Tongue (tissue), 3 donors: ENCODE measurements at places on chromosomes 12 and 14. TPM values are rescaled to one million over a fixed set of nuclear protein-coding genes. Genes with fewer than 3 reads are reported as not detected.
A peak's percentile ranks its signal among the peaks of the same experiment; 100 is the strongest.

- no peak for DNase-seq
Observed at GRCh38 chr12:83933615-83934014, 979.0 kb downstream of the SLC6A15 start.

- DNase-seq, result peak; percentile 41
Observed at GRCh38 chr14:100049220-100049619, 16.0 kb upstream of the EVL start.

- DNase-seq, result no peak
Observed at GRCh38 chr14:87170179-87170578, 822.8 kb downstream of the GALC start.

DNA sequence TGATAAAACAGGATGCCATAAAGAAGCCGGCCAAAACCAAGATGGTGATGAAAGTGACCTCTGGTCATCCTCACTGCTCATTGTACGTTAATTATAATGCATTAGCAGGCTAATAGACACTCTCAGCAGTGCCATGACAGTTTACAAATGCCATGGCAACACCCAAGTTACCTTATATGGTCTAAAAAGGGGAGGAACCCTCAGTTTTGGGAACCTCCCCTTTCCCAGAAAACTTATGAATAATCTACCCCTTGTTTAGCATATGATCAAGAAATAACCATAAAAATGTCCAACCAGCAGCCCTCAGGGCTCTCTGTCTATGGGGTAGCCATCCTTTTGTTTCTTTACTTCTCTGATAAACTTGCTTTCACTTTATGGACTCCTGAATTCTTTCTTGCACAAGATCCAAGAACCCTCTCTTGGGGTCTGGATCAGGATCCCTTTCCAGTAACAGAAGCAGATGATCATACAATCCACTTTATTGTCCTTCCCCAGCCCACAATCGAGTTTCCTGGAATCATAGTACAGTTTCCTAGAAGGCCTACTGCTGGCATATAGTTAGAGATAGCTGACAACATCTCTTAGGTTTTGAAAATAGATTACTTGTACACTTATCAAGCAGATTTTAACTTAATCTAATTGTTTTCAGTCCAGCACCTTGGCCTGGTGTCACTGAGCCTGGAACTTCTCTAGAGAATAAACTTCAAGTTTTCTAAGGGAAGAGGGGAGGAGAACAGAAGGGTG is 266.7 kb upstream of the HMGA2 start:
- no peak for DNase-seq

DNA sequence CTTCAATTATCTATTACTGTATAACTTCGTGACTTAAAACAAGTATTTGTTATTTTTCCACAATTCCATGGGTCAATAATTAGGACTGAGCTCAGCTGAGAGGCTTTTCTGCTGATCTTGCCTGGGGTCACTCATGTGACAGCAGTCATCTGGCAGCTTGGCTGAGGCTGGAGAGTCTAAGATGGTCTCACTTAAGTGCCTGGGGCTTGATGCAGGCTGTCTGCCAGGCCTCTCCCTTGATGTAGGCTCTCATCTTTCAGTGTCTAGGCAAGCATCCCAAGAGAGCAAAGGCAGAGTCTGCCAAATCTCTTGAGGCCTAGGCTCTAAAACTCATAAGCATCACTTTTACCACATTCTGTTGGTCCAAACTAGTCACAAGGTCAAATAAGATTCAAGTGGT is 93.2 kb downstream of the NKX2-1 start:
- no peak for DNase-seq

GRCh38 chr12:132432721-132433577 is 57.0 kb upstream of the FBRSL1 start:
- DNase-seq, result peak; percentile 98

- no peak for DNase-seq
Observed at GRCh38 chr12:13875744-13876143, 105.7 kb downstream of the GRIN2B start.

DNA sequence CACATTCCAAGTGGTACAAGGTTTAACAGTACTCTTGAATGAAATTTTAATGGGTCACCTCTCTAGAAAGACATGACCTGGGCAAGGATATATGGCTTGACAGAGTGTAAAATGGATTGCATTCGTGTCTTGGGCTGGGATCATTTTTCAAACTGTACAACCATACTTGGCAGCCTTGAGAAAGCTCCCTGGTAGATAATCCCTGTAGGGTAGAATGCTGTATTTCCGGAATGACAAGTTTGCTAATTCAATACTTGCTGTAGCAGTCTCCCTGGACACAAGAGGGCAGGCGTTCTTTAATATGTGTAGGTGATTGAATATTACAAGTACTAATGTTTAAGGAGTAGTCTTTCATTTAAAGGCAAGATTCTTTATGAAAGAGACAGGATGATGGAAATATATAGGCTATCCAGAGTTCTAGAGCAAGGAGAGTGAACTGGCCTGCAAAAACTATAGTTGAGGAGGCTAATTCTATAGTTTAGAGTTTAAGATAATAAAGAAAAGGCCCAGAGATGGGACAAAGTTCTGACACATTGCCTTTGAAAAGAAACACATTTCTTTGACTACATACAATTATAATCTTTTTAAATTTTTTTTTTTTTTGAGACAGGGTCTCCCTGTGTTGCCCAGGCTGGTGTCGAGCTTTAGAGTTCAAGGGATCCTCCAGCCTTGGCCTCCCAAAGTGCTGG is 53.4 kb downstream of the PLBD1 start:
- peak; percentile 71 for DNase-seq

- DNase-seq, result peak; percentile 64
Observed at GRCh38 chr12:118645219-118645618, 268.9 kb downstream of the SUDS3 start.

DNA sequence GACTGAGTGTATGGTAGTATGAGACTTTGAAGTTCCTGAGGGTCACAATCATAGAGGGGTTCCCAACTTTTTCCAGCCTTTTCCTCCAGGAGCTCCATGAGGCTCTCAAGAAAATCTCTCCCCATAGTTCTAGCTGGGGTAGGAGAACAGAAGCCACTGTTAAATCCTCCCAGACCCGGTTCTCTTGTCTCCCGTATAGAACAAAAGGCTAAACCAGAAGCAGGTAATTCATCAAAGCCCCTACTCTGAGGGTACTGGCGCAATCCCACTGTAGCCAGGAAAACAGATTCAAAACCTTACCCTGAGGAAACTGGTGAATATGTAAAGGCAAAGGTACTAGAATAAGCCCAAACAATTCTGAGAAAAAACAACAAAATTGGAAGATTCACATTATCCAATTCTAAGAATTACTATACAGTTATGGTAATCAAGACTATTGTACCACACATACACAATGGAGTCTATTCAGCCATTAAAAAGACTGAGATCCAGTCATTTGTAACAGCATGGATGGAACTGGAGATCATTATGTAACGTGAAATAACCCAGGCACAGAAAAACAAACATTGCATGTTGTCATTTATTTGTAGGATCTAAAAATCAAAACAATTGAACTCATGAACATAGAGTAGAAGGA is 20.5 kb downstream of the OR8S1 start:
- no peak for DNase-seq

GRCh38 chr12:110501399-110501751 is 536 bp downstream of the VPS29 start:
- peak; percentile 73 for DNase-seq

GRCh38 chr12:43221216-43221615 is 330.8 kb downstream of the ADAMTS20 start:
- no peak for DNase-seq

DNA sequence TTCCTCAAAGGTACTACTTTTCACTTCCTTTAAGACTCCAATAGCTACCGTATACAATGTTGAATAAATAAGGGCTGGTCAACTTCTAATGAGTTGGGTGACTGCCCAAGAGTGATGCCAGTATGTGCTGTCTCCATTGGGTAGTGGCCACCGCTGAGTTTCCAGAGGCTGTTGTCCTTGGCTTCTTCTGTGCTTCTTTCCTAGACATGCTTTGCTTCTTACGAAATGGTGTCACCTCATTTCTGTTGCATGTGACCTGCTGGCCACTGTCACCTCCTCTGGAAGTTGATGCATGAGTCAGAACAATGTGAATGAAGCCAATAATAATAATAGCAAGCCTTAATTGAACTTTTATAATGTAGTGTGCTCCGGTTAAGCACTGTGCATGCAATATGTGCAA is 7.5 kb upstream of the NID2 start:
- no peak for DNase-seq

DNA sequence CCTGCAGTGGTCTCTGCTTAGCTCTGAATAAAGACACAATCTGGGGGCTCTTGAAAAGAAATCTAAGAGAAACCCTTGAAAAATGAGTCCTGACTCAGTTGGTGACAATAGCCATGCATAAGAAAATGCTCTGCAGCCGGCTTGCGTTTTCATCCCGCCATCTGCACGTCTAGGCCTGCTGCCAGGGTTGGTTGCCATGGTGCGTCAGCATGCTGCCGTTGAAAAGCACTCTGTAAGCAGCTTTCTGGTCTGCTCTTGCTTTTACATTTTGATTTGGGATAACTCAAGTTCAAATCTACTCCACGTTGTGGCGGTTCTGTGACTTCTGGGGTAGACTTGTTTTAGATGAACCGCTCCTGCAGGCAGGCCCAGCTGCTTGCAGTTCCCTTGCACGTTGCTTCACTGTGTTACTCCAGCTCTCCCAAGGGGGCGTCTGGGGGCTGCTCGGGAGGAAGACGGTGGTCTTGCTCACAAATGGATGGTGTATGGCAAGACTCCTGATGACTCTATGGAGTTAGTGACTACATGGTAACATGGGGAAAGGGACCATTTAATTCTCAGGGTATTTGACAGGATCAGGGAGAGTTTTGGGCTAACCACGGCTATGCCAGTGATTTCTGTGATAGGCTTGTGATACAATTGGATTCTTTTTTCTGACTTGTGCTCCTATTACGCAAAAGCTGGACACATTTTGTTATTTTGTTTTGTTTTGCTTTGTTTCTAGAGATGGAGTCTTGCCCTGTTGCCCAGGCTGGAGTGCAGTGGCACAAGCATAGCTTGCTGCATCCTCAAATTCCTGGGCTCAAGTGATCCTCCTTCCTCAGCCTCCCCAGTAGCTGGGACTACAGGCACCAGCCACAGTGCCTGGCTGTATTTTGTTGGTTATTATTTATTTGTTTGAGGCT is 15.8 kb downstream of the WNT5B start:
- DNase-seq, result peak; percentile 95

GRCh38 chr12:84605983-84606382 is 306.6 kb downstream of the SLC6A15 start:
- no peak for DNase-seq

DNA sequence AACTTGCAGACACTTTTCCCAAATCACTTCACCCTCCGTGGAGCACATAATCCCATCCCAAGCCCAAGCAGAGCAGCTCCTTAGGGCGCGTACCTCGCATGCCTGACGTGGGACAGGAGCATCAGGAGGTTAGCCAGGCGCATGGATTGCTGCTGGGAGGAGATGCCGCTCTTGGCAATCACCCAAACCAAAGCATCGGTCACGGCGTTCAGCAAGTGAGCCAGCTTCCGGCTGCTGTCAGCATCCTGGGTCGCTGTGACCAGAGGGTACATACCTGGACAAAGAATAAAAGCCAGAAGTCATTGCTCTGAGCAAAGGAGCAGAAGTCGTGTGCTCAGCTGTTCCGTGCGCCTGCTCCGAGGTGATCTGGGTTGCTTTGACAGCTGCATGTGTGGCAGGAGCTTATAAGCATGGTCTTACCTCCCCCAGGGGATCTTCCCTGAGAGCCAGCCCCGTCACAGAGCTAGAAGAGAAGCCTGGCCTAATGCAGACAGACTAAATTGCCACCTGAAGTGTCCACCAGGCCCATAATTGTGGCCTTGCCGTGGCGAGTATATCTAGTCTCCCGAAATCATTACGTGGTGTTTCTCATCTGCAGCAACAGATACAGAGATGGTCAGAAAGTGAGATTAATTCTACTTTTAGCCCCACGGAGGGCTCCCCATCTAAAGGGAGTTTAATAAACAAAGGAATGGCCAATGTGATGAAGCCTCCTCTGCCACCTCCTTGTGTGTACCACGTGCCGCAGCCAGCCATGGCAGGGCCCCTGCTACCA is 59.1 kb downstream of the ESR2 start:
- DNase-seq, result peak; percentile 19

GRCh38 chr12:1594261-1595025 is at the start of gene FBXL14:
Gene FBXL14 (minus strand): TSS chr12:1594581. CDS start chr12:1594066, 515 bp downstream.
- DNase-seq, result peak; percentile 96

- peak; percentile 85 for DNase-seq
Observed at GRCh38 chr14:102949062-102949800, 26.8 kb downstream of the AMN start.

DNA sequence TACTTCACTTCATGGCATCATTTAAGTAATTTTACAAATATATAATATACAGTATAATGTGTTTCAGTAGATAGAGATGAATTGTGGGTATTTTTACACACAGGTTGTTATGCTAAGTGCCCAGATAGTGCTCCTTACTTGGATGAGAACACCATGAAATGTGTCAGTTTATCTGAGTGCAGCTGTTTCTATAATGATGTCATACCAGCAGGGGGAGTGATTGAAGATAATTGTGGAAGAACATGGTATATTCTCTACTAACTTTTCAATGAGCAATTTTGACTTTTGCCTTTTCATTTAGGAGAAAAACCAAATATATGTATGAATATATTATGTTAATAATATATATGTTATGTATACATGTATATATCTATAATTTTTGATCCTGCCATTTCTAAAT is 221.6 kb downstream of the LRRK2 start:
- DNase-seq, result peak; percentile 62

DNA sequence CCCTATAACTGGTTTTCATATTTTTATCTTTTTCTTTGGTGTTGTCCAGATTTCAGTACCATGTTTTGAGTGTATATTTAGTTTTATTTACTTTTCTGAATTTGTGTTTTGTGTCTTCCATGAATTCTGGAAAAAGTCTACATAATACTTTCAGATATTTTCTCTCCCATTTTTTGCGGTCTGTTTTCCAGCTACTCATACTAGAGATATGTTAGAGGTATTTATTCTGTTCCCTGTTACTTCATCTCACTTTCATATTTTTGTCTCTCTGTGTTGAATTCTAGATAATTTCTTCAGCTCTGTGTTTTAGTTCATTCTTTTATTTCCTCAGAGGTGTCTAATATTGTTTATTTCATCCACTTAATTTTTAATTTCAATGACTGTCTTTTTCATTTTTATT is 74.2 kb downstream of the IFT81 start:
- no peak for DNase-seq

DNA sequence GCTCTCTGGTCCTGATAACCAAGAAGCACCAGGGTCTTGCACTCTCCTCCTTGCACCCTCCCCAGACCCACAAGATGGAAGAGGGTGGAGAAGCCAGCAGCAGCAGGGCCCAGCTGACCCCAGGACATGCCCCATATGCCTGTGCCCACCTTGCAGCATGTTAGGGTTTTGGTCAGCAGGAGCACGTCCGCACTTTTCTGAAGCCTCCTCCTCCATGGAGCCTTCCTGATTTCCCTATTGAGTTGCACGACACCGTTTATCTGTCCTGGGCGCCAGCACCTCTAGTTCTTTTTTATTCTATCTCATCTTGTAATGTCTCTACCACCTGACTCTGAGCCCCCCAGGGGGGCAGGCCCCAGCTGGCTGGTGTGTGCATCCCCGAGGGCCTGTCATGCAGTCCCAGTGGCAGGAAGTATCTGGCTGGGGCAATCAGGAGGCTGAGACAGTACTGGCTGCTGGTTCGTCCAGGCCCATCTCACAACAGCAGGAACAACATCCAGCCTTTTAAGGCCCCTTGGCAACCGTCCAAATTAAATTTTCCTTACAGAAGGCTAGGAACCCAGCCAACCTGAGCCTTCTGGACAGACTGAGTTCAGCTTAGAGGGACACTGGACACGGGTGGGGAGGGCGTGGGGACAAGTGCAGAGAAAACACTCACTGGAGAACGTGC is 39.6 kb downstream of the CCDC85C start:
- peak; percentile 94 for DNase-seq

RTL1 gene
- 46.9 TPM for total RNA-seq

TAS2R43 gene
- 20.5 TPM for total RNA-seq

NPAS3 gene
- 4.4 TPM for total RNA-seq

TMEM229B gene
- total RNA-seq, result 1.6 TPM

CRIP1 gene
- 49.3 TPM for total RNA-seq

DLGAP5 gene
- total RNA-seq, result 12.6 TPM

SPIC gene
- not detected for total RNA-seq
